Activated CD8-positive, alpha-beta memory T cell treated with anti-CD3 and anti-CD28 coated beads for 1 hour (primary cell): ENCODE measurements at places on chromosomes 5 and 9.

GRCh38 chr9:111066468-111066867 lies 28.2 kb upstream of the LPAR1 start:
- DNase-seq: no peak

GRCh38 chr5:111229221-111229835 lies 5.1 kb downstream of the CAMK4 start:
- no peak for DNase-seq

- DNase-seq: no peak
These were observed 235.0 kb upstream of the TRPC7 start for GRCh38 chr5:136600306-136600705.

DNA sequence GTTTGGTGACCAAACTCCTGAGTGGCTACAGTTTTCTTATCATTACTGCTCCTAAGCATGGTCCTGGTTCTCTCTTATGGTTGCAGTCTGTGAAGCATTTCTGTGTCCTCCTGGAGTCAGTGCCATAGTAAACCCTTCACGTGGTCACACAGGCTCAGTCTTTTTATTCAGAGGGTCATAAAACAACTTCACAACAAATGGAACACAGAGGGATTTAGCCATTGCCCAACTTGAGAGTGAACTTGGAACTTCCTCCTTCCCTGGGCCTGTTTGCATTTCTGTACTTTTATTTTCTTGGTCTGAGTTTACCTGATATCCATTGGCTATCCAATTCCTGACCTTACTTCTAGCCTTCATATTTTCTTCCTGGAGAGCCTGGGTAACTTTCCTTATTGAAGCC lies 144.9 kb downstream of the CCDC192 start:
- DNase-seq: no peak

- DNase-seq: no peak
These were observed 280.5 kb downstream of the TUSC1 start for GRCh38 chr9:25397746-25398145.

GRCh38 chr5:157918811-157919742 lies 60.1 kb upstream of the CLINT1 start:
- DNase-seq: no peak

- no peak for DNase-seq
These were observed 210.5 kb downstream of the PALM2AKAP2 start for GRCh38 chr9:109990541-109990940.

- no peak for DNase-seq
These were observed 60.5 kb upstream of the IL6ST start for GRCh38 chr5:56055287-56055686.

- no peak for DNase-seq
These were observed at the start of gene HAND1 for GRCh38 chr5:154478224-154478565. Gene HAND1 (minus strand): TSS chr5:154478227. CDS start chr5:154478008, 219 bp downstream.

GRCh38 chr5:114678778-114679177 lies 316.9 kb downstream of the KCNN2 start:
- no peak for DNase-seq

DNA sequence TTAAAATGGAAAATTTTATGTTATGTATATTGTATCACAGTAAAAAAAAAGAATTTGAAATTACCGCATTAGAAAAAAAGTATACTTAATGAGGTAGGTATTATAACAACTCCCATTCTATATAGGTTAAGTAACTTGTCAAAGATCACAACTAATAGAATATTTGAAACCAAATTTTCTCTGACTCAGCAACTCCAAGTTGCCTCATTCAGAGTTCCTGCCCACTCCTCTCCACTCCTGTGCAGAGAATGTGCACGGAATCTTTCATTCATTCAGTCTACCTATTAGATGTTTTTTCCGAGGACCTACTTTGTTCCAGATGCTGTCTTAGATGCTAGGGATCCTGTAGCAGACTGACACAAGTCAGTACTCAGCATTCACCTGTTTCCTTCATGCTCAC lies 15.4 kb downstream of the SH3TC2 start:
- no peak for DNase-seq

GRCh38 chr9:81073821-81074220 lies 615.5 kb downstream of the TLE1 start:
- no peak for DNase-seq

- no peak for DNase-seq
These were observed 69.1 kb upstream of the TBCA start for GRCh38 chr5:77845324-77845646.

- no peak for DNase-seq
These were observed 1.6 kb upstream of the TNIP1 start for GRCh38 chr5:151082282-151082902.

GRCh38 chr5:131109540-131110255 lies 55.4 kb downstream of the HINT1 start:
- no peak for DNase-seq

GRCh38 chr5:78527054-78527859 lies 121.3 kb downstream of the LHFPL2 start:
- DNase-seq: no peak

GRCh38 chr5:178323961-178324360 lies 91.4 kb upstream of the PHYKPL start:
- no peak for DNase-seq

DNA sequence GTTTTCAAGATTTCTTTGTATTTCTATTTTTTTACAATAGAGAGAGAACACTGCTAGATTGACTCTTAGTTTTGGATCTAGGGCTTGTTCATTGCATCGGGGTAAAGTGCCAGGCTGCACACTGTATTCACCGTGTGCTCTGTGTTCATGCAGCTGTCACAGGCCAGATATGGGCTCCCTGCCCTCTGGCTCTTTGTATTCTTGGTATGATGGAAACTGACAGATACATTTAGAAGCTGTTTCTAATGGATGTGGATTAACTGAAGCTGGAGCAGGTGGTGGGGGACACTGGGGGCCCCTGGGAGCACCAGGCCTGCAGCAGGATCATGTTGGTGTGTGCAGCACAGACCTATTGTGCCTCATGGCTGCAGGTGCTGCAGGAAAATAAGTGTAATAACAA lies 28.0 kb downstream of the SLC36A1 start:
- no peak for DNase-seq

DNA sequence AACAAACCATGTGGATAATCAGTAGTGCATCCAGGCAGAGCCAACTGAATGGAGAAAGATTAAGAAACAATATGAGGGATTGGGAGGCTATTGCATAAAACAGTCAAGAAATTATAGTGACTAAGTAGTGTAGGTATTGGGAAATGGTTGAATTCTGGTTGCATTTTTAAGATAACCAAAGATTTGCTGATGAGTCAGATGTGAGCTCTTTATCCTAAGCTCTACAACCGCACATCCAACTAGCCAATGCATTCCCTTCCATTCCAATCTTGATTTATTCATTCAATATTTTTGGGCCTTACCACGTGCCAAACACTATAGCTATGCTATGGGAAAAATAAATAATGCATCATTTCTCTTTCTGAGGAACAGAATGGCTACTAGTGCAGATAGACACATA lies 524.5 kb upstream of the RGMB start:
- DNase-seq: no peak
